ENCODE measurements at places on chromosomes 3 and 15.

DNA sequence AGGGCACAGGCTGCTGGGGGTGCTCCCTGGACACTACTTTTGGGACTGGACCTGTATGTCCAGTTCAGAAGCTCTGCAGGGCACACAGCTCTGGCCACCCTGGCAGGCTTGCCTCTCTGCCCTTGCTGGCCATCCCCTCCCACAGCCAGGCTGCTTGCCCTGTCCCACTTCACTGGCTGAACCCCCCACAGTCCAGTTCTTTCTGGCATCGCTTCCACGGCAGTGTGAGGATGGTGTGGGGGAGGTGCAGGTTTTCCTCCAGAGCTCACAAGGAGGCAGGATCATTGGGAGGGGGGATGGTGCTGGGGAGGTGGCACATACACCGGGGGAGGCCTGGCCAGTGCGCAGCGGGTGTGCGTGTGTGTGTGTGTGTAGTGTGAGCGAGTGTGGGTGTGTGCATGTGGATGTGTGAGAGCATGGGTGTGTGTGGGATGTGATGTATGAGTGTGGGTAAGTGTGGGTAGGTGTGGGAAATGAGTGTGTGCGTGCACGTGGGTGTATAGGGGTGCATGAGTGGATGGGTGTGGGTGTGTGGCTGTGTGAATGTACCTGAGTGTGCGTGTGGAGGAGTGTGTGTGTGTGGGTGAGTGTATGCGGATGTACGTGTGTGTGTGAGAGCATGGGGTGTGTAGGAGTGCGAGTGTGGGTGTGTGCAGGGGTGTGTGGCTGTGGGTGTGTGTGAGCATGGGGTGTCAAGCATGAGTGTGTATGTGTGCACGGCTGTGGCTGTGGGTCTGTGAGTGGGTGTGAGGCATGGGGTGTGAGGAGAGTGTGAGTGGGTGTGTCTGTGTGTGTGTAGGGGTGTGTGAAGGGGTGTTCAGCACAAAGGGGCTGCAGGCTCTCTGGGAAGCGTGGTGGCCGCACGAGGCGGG, 155.2 kb downstream of the NSMCE3 start:
- no peak for DNase-seq

- no peak for DNase-seq
Observed at GRCh38 chr15:60710656-60711055, 231.7 kb upstream of the ICE2 start.

DNA sequence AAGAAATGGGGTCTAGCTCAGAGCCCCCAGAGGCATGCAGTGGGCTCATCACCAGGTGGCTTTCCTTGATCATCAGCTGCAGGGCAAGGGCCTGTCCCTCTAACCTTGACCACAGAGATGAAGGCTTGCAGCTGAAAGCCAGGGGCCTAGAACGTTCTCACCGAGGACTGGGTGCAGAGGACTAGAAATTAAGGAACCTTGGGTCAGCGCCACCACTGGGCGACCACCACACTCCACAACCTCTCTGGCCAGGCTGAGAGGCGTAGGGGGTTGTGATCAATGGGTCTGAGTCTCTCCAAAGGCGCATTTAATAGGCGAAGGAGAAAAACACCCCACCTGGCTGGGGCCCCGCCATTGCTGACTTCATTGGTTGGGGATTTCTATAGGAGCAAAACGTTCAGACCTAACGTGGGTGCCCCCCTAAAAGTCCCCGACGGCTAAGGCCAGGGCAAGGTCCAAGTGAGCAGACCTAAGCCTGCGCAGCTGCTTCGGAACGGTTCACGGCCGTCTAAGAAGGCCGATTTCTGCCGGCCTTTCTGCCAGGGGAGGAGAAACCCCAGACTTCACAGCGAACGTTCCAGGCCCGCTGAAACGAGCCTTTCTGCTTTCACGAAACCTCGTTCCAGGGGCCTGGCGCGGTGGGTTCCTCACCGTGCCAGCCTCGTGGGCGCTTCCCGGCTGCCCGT, 915 bp downstream of the BCL2L10 start:
- no peak for DNase-seq

DNA sequence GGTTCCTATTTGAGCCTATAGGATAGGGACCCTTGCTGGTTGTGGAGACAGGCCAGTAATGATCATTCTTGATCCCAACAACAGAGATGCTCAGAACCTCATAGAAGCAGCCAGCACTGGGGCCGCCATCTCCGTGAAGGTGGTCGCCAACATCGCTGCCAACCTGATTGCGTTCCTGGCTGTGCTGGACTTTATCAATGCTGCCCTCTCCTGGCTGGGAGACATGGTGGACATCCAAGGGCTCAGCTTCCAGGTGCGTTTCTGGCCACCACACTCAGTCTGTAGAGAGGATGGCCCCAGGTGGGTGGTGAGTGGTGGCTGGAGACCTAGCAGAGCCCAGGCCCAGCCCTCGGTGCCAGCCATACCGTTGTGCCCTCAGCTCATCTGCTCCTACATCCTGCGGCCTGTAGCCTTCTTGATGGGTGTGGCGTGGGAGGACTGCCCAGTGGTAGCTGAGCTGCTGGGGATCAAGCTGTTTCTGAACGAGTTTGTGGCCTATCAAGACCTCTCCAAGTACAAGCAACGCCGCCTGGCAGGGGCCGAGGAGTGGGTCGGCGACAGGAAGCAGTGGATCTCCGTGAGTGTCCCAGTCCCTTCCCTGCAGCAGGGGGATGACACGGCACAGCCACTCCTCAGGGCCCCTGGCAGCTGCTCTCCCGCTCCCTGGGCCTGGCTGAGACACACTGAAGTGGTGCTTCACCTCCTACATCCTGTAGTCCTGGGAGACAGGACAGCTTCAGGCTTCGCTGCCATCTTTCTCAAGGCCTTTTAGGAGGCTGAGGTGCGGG, 46.5 kb upstream of the PDE8A start:
- no peak for DNase-seq
